ENCODE measurements at places on chromosomes 16 and 17.

DNA sequence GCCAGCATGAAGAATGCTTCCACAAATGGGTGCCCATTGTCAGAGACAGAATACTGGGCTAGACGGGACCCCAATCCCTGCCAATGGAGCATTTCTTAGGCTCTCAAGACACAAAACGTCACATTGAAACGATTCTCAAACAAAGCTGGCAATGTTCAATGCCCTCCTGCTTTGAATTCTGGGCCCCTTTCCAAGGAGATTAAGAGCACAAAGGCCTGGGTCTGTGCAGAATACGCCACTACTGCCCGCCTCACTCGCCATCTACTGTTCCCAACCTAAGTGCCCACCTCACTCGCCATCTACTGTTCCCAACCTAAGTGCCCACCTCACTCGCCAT is 9.7 kb downstream of the CFAP20 start:
- no peak for DNase-seq

GRCh38 chr16:88649924-88650748 is 717 bp downstream of the CYBA start:
- DNase-seq = peak; percentile 44

DNA sequence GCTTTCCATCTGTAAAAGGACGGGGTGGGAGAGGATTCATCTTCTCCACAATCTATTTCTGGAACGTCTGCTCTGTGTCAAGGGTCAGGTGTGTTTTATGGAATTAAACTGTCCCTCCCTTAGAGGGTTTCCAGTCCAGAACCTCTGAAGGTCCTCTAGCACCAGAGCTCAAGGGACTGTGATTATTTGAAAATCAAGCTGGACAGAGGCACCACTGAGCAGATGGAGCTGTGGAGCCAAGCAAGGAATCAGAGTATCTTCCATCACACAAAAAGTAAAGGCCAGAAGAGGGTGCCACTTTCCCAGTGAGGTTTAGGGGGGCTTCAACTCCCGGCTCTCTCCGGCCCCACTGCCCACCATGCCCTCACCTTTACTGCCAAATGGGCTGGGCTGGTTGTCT is 6.8 kb downstream of the CACNG5 start:
- no peak for DNase-seq

GRCh38 chr17:17723354-17724261 is 42.4 kb downstream of the RAI1 start:
- no peak for DNase-seq

DNA sequence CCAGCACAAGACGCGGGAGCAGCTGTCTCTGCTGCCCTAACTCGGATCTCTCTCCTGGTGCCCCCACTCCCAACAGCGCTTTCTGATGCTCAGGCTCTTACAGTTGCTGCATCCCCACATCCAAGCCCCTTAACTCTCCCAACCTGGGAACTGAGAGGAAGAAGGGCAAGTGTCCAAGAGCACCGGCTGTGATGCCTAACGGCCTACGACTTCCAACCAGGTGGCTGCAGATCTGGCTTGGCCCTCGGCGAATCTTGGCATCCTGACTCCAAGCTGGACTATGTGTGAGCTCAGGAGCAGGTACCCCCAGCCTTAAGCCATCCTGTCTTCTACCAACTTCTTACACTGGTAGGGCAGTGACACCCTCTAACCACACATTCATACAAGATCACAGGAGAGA is 38.3 kb upstream of the RCVRN start:
- DNase-seq = no peak

DNA sequence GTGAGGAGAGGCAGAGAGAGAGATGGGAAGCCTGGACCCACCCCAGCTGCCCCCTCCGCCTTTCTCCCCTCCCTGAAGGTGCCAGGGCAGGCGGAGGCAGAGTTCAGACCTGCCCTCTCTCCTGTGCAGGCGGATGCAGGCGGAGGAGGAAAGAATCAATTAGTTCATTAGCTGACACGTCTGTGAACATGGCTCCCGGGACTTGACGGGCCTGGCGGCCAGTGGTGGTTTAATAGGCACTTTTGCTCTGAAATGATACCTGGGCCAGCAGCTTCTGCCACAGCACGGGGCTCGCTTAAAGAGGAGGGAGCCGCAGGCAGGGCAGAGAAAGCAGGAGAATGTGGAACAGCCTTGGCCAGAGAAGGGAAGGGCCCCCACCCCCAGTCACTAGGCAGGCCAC is 98.1 kb downstream of the SDK2 start:
- DNase-seq = no peak

- DNase-seq = no peak
These were observed 15.9 kb downstream of the ST6GALNAC2 start for GRCh38 chr17:76569607-76570279.

- no peak for DNase-seq
These were observed 10.1 kb downstream of the WFIKKN2 start for GRCh38 chr17:50845240-50846147.

- DNase-seq = no peak
These were observed 104.4 kb upstream of the SALL1 start for GRCh38 chr16:51255349-51255972.

GRCh38 chr17:82848022-82848592 is 8.3 kb upstream of the ZNF750 start:
- peak; percentile 59 for DNase-seq

GRCh38 chr17:75032720-75033280 is 14.0 kb downstream of the ATP5PD start:
- DNase-seq = peak; percentile 30

GRCh38 chr16:64058685-64059084 is 1063.2 kb downstream of the CDH11 start:
- no peak for DNase-seq

DNA sequence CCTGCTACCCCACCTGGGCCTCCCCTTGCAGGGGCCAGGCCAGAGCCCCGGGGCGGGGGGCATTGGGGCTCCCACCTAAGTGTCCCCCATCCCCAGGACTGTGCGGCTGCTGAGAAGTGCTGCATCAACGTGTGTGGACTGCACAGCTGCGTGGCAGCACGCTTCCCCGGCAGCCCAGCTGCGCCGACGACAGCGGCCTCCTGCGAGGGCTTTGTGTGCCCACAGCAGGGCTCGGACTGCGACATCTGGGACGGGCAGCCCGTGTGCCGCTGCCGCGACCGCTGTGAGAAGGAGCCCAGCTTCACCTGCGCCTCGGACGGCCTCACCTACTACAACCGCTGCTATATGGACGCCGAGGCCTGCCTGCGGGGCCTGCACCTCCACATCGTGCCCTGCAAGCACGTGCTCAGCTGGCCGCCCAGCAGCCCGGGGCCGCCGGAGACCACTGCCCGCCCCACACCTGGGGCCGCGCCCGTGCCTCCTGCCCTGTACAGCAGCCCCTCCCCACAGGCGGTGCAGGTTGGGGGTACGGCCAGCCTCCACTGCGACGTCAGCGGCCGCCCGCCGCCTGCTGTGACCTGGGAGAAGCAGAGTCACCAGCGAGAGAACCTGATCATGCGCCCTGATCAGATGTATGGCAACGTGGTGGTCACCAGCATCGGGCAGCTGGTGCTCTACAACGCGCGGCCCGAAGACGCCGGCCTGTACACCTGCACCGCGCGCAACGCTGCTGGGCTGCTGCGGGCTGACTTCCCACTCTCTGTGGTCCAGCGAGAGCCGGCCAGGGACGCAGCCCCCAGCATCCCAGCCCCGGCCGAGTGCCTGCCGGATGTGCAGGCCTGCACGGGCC is 1.9 kb downstream of the WFIKKN1 start:
- no peak for DNase-seq

- DNase-seq = no peak
These were observed 6.4 kb upstream of the RAB40C start for GRCh38 chr16:583470-583814.

DNA sequence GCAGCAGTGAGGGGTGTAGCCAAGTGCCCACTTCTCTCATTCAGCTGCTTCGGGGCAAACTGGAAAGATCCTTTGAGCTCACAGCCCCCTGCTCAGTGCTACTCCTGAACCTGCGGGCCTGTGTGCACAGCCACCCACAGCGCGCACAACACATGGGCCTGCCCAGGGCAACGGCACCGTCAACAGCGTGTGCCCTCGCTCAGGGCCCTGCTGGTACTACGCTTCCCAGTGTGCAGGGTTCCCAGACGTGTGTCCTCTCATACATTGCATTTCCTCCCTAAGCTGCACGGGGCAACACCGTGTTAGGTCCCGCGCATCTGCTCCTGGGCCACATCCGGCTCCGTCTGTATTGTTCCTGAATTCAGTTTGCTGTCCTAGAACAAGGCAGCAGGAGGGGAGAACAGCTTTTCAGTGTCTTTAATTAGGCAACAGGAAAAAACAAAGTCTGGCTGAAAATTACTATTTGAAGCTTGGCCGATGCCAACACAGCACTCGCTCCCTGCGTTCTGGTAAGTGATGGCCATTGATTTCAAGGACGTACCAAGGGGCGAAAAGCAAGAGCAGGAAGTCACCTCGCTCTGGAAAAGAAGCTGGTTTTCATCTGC is 15.2 kb downstream of the MRM3 start:
- DNase-seq = no peak

GRCh38 chr17:8176197-8176940 is at the start of gene TMEM107:
TMEM107 (minus strand) TSS chr17:8176380; CDS start chr17:8176286, 94 bp downstream.
- DNase-seq = peak; percentile 90

DNA sequence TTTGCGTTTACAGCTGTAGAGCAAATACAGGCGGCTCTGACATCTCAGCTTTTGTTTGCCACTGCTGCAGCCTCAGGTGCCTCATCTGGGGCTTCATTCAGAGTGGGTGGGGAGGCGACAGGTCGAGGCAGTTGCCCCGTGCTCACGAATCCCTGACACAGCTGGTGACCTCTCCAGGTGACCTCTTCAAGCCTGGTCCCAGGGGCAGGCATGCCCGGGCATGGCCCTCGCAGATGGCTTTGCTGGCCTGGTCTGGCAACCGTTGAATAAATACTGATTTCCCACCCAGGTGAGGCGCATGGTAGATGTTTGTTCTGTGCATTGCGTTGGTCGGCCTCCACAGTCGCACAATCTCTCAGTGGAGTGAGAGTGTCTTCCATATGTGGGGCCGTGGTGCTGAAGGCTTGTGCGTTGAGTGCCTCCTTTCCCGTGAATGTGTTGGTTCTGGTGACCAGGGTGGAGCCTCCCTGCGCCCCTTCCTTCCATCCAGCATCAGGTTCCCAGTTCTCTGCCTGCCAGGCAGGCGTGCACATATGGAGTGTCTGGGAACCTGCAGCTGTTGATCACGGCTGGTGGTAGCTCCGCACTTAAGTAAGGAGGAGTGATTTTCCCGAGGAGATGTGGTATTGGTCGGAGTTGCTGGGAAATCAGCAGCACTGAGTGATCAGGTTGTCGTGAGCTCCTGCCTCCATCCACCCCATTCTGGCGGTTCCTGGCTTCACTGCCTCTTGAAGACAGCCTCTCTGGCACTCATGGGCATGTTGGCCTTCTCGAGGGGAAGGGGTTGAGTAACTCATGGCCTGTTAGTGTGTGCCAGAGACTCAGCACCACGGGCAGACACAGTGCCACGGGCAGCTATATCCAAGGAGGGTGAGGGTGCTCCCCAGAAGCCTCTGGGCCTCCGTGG is 149.7 kb downstream of the RPTOR start:
- no peak for DNase-seq

DNA sequence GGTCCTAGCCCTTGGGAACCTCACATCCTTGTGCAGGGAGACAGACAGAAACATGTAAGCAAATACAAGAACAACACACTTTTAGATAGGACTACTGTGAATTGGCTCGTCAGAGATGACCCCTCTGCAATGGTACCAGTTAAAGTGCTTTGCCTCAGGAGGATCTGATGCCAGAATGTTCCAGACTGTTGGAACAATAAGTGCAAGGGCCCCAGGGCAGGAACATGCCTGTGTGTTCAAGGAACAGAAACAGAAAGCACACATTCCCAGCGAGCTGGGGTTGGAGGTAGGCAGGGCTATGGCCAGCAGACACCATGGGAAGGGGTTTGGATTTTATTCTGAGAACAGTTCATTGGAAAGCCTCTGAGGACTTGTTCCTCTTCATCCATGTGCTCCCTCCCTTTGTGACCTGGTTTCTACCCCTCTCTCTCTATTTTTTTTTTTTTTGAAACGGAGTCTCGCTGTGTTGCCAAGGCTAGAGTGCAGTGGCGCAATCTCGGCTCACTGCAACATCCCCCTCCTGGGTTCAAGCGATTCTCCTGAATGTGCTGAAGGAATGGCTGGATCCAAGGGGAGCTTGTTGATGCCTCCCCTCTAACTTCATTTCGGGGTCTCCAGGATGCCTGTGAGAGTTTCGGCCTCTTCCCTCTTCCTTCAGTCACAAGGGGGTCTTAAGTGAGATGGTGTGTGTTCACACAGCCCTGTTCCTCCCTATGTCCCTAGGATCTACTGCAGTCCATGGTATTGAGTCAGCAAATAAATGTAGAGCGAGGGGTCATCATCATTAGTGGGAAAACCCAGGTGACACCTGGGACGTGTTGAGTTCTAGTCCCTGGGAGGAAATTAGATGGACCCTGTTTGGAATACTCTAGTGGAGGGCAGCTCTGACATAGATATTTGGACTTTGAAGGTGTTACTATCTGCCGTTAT is 6.4 kb downstream of the STAT5A start:
- no peak for DNase-seq

DNA sequence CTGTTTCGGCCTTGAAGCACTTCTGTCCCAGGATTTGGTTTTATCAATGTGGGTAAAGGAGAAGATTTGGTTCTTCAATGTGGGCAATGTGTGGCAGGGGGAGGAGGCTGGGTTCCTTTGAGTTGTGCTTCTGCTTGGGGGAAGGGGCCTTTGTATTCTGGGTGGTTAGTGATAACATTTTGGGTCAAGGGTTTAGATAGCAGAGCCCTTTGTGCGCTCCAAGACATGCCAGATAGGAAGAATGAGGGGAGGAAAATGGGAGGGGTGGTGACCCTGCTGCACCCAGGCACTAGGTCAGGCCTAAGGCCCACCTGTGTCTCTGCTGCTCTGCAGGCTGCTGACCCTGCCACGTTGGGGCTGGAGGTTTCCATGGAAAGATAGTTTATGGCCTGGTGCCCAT is 40.0 kb upstream of the CDC42EP4 start:
- DNase-seq = no peak

DNA sequence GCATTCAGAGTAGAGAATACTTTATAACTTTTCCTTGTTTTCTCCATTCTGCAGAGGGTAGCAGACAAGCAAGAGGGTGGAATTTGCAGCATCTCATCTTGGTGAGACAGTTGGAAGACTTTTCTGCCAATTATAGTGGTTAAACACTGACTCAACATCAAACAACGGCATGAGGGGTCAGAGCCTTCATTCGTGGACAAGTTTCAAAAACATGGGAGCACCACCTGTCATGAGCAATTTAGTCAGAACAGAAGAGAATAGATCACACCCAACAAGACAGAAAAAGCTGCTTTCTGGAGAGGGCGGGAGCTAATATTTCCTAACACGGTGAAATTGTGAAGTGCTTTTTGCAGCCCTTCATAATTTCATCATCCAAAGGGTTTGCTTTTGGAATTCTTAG is 17.9 kb upstream of the ZNF652 start:
- DNase-seq = no peak

- no peak for DNase-seq
These were observed 7.8 kb downstream of the NACA2 start for GRCh38 chr17:61583242-61583641.

- no peak for DNase-seq
These were observed 73.6 kb downstream of the GPRC5B start for GRCh38 chr16:19810817-19811731.

GRCh38 chr17:27381007-27381501 is 75.2 kb upstream of the KSR1 start:
- peak; percentile 78 for DNase-seq

GRCh38 chr17:51439395-51440229 is 179.3 kb downstream of the UTP18 start:
- peak; percentile 13 for DNase-seq

Measured in CD4-positive, alpha-beta T cell treated with Interleukin-12 subunit alpha and Interleukin-12 subunit beta, for 1 hour (primary cell).